CD4-positive, alpha-beta T cell treated with Interleukin-12 subunit alpha and Interleukin-12 subunit beta, for 1 hour (primary cell): ENCODE measurements at places on chromosomes 5 and 9.
A peak's percentile ranks its signal among the peaks of the same experiment; 100 is the strongest.

GRCh38 chr9:109132567-109133021, 12.8 kb upstream of the TMEM245 start:
- DNase-seq = no peak

GRCh38 chr9:96367943-96368342, 15.6 kb downstream of the SLC35D2 start:
- DNase-seq = no peak

DNA sequence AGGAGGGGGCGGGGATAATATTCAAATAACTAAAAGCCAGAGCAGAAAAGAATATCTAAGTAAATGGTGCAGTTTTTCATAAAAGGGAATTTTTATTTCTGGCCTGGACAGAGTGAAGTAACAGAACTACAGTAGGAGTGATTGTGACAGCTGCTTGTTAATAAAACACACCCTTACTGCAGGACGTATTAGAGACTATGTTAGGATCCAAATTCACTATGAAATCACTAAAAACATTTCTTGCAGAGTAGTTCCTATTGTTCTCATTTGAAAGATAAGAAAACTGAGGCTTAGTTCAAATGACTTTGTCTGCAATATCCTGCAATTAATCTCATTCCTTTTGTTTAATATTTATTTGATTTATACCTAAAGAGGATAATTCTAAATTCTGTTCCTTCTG, 39.5 kb downstream of the FAM174A start:
- no peak for DNase-seq

- DNase-seq = peak; percentile 76
These were observed 1.8 kb upstream of the TRIM41 start for GRCh38 chr5:181221105-181221791.

DNA sequence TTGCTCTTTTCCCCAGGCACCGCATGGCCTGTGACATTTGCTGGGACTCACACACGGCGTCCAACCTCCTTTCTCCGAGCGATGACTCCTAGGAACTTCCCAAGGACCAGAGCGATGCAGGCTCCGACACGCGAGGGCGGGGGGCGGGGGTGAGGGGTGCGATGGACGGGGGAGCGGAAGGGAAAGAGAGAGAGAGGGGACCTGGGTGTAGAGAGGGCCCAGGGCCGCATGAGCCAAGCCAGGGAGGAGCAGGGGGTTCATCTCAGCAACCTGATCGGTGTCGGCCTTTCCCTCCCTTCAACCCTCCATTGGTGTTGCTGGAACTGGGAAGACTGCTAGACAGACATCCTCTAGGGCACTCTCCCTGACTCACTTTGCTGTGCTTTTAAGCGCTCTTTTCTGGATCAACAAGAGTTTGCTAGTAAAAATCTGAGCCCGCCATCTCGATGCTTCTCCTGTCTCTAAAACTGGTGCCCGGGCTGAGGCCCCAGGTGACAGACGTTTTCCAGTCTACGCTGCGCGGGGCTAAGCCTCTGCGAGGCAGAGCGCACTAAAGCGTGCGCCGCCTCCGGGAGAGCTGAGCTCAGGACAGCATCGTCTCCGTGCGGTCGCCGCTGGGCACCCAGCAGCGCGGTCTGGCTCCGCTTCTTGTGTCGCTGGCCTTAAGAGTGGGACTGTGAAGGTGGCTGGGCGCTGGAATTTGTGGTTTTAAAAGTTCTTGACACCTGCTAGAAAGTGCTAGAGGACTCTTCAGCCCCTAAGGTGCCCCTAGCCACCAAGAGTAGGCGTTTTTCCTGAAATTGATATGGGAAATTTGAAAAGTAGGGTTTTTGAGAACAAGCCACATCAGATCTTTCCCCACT, 1.0 kb upstream of the TSLP start:
- no peak for DNase-seq

DNA sequence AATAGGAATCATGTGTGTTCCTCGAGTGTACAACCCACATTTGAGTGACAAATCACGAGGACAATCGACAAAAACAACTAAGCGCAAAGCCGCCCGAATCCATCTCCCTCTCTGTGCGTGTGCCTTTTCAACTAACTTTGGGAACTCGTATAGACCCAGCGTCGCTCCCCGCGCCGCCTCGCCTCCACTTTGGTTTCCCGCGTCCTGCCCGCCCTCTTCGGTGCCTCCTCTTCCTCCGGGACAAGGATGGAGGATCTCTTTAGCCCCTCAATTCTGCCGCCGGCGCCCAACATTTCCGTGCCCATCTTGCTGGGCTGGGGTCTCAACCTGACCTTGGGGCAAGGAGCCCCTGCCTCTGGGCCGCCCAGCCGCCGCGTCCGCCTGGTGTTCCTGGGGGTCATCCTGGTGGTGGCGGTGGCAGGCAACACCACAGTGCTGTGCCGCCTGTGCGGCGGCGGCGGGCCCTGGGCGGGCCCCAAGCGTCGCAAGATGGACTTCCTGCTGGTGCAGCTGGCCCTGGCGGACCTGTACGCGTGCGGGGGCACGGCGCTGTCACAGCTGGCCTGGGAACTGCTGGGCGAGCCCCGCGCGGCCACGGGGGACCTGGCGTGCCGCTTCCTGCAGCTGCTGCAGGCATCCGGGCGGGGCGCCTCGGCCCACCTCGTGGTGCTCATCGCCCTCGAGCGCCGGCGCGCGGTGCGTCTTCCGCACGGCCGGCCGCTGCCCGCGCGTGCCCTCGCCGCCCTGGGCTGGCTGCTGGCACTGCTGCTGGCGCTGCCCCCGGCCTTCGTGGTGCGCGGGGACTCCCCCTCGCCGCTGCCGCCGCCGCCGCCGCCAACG, at the start of gene GPR150:
GPR150 (plus strand) TSS at position 58 of the 840 bp plus-strand sequence; CDS start at position 247, 189 bp downstream.
- DNase-seq = peak; percentile 63

DNA sequence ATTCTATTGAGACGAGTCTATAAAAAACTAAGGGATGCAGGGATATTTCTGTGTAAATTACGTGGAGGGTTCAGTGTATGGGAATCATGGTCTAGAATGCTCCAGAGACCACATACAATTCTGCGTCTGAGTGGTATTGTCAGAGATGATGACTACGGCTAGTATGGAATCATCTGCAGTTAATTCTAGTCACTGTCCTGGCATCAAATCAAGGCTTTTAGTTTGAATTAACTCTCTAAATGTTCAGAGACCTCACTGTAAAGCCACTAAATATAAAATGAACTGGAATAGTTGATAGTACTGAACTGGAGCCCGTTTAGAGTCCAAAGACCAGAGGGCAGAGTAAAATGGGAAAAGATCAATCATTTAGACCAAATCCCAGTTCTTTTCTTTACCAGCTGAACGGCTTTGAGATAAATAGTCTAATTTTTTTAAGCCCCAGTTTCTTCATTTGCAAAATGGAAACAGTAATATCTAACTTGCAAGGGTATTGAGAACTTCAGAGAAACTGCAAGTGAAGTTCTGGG, 599.8 kb downstream of the EBF1 start:
- no peak for DNase-seq

DNA sequence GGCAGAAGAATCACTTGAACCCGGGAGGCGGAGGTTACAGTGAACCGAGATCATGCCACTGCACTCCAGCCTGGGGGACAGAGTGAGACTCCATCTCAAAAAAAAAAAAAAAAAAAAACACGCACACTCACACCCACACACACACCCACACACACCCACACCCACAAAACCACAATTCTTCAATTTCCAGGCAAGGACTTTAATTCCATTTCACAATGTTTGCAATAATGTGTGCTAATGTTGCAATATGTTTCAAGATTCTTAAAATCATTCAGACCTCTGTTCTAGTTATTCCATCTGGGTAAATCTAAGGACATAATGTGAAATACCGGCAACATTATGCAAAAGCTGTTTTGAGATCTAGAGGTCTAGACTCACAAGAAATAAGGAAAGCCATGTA, 28.3 kb downstream of the CCDC69 start:
- no peak for DNase-seq

DNA sequence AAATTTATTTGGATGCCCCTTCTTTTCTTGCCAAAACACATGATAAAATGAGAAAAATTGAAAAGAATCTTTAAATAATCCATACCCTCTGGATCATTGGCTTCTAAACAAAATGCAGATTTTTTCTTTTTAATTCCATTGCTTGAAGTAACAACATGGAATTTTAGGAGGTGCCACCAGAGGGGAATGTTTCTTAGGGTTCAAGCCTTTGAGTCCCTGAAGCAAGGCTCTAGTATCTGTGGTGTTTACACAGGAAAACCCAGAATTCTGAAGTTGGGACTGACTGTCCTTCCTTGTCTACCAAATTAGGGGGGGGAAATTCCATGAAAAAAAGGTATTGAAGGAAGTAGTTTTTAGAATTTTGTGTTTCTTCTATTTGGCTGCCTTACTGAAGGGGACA, 69.4 kb downstream of the LMNB1 start:
- DNase-seq = no peak

GRCh38 chr9:109770101-109770500, 9.9 kb upstream of the PALM2AKAP2 start:
- DNase-seq = no peak

DNA sequence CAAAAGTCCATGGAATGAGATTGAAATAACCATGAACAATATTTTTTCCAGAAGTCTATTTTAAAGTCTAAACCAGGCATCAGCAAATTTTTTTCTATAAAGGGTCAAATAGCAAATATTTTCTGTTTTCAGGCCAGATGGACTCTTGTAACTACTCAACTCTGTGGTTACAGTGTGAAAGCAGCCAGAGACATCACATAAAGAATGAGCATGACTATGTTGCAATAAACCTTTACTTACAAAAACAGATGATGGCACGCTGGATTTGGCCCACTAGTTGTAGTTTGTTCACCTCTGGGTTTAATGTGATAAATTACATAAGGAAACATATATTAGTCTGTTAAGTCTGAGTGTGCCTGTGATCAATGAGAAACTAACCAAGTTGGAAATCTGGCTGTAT, 319.2 kb downstream of the TRPM3 start:
- no peak for DNase-seq

DNA sequence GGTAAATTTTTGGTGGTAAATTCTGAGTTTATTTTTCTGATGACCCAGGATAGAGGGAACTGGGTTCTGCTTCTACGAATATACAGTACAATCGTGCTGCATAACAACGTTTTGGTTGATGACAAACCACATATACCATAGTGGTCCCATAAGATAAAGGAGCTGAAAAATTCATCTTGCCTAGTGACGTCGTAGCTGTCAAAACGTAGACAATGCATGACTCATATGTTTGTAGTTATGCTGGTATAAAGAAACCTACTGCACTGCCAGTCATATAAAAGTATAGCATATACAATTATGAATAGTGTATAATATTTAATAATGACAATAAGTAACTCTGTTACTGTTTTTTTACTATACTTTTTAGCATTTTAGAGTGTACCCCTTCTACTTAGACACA, 244.0 kb downstream of the GAS1 start:
- DNase-seq = no peak
